CD4-positive, alpha-beta T cell treated with Interleukin-17A for 1 hour (primary cell): ENCODE measurements at places on chromosomes 16 and 17.

GRCh38 chr17:61442136-61442775, 10.0 kb upstream of the TBX4 start:
- DNase-seq, result no peak

DNA sequence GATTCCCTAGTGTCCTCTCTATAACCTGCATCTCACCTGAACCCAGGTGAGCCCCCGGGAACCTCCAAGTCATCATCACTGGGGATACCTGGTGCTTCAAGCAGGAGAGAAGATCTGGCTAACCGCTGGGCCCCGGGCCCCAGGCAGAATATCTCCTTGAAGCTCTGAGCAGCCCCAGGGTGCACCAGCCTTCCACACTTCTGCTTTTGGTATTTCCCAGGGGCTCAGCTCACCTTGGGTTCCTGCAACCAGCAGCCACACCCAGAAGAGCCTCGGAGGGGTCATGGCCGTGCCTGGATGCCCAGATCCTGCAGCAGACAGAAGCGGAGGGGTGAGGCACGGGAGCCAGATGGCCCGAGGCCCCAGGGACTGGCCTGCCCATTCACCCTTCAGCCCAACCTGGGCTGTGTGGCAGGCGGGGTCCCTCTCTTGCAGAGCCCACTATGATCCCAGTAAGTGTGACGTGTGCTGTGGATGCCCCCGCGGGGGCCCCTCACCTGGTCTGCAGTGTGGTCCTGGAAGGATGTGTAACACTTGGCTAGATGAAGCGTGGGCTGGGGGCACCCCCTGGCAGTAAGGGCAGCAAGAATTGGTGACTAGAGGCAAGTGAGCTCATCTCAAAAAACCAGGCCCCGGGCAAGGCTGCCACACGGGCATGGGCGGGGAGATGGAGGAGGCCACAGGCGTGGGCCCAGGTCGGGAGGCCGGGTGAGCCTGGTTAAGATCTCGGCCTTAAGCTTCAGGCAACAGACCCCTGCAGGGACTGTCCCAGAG, 2.6 kb downstream of the LGALS3BP start:
- no peak for DNase-seq

GRCh38 chr16:28873543-28874201, 4.6 kb upstream of the ATP2A1 start:
- peak; percentile 67 for DNase-seq

DNA sequence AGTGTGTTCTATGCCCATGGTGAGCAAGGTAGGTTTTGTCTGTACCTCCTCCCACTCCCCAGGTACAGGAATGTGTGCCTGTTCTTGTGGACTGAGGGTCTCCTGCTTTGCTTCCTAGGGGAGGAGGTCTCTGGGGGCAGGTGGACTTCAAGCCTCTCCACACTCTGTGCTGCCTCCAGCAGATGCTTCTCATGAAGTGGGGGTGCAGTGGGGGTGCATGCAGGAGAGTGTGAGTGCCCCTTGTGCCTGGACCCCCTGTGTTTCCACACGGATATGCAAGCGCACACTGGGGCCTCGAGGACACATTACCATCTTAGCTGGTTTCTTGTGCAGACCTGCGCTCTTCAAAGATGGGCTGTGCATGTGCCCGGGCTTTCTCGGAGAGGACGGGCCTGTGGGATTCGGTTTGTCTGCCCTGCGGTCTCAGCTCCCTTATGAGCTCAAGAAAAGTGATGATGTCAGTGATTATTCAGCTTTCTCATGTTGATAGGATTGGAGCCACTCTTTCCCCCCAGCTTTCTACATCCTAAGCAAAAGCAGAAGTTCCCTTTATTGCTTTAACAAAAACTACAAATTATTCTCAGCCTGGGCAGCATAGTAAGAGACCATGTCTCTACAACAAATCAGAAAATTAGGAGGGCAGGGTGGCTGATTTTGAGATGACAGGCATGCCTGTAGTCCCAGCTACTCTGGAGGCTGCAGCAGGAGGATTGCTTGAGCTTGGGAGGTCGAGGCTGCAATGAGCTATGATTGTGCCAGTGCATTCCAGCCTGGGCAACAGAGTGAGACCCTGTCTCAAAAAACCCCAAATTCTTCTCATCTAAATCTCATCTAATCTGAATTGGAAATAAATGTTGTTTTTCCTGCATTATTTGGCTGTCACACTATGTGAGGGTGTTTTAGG, 86.8 kb downstream of the RPTOR start:
- DNase-seq, result no peak

DNA sequence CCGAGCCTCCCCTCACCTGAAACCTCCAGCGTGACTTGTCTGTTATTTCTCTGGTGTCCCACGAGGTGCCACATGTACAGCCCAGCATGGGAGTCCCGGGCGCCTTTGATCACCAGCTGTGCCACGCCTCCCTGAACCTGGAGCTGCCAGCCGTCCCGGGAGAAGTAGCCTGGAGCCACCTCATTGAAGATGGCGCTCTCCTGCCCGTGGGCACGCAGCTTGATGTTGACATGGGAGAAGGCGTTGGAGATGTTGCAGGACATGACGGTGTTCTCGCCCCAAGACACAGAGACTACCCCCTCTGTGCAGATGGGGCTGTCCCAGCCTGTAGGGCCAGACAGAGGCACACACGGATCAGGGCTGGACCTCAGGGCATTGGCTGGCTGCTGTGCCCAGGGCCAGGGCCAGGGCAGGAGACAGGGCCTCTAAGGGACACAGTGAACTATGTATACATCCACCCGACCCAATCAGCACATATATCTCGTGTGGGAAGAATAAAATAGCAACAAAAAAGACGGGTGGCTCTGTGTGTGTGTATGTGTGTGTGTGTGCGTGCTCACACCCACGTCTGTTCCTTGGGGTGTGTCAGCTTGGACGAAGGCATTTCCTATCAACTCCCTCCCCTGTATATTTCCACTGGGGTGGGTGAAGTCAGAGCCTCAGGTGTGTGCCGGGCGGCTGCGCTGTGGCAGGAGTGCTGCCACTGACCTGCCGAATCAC, 7.3 kb upstream of the CD7 start:
- DNase-seq, result no peak

DNA sequence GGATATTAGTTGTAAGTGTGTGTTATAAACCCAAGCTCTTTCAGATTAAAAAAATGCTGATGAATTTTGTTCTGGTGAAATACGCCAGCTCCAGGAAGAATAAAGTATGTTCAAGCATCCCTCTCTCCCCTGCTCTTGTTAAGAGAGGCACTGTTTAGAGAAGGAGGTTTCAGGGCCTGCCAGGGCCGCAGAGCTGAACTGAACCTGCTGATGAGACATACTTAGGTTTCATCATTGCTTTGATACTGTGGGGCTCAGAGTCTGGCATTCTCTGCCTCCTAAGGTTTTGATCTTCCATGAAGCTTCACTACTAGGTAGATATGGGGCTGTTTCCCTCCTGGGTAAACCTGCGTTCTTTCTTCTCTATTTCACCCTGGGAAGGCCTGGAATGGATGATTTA, 175.3 kb upstream of the FAM20A start:
- no peak for DNase-seq

DNA sequence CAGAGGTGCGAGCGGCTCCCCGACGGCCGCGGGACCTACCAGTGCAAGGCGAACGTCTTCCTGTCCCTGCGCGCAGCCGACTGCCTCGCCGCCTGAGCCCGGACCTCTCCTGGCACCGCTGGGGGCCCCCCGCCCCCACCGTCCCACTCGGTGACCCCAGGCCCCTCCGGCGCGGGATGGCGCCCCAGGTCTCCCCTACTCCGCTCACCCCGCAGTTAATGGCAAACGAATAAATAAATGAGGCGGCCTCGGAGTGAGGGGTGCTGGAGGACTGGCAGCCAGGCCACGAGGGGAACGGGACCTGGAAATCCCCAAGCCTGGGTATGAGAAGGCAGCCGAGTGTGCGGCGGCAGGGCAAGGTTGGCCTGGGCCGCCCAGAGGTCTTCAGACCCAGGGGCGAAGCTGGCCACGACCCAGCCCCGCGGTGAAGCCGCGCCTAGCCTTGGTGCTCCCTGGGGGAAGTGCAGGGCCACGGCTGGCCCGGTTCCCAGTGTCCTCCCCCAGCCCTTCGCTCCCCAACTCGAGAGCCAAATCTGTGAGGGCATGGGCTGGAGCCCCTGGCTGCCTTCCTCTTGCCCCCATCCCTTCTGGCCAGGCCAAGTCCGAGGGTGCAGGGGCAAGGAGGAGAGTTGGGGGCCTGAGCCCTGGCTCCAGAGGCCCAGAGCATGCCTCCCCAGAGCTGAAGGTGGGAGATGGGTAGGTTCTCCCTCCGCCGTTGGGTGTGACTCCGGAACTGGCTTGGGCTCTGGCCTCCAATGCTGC, 796 bp downstream of the NPB start:
- DNase-seq, result no peak

DNA sequence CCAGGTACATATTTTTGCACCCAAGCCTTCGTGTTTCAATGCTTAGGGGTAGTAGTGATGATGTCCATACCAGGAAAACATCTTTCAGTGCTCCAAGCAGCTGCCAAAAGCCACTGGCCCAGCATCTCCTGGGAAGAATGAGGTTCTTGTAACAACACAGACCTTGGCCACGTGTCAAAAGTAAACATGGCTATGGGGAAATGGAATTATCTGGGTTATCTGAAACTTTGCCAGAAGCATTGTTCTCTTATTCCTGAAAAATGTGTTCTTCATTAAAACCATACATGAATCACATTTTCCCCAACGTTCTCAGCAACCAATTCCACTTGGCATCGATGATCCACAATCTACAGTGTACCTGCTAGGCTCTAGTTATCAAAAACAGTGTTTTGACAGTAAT, 524.2 kb upstream of the EEF2KMT start:
- DNase-seq, result no peak

DNA sequence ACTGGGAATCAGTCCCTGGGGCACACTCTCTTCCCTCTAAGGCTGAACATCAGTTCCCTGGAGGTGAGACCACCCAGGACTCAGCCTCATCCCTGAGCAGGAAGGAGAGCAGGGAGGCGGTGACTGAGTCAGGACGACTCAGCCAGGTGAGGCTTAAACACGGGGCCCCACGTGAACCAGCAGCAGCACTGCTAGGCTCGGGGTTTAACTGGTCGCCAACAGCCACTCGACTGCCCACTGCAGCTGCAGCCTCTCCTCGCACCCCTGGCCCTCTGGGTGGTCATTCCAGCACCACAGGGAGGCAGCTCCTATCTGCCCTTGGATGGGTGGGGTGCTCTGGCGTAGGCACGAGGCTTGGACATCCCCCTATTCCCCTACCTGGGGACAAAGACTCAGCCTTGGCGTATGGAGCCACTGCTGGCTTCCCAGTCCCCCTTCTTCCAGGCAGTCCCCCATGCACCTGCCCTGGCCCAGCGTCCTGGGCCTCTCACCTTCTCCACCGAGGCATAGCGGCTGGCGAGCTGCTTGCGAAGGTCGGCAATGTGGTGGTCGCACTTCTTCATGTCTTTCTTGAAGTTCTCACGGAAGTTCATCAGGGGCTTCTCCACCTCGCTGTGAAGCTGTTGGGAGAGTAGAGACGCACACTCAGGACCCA, 21.2 kb upstream of the RCVRN start:
- no peak for DNase-seq

- no peak for DNase-seq
Measured at GRCh38 chr16:86758932-86759331, 180.6 kb downstream of the FOXL1 start.

DNA sequence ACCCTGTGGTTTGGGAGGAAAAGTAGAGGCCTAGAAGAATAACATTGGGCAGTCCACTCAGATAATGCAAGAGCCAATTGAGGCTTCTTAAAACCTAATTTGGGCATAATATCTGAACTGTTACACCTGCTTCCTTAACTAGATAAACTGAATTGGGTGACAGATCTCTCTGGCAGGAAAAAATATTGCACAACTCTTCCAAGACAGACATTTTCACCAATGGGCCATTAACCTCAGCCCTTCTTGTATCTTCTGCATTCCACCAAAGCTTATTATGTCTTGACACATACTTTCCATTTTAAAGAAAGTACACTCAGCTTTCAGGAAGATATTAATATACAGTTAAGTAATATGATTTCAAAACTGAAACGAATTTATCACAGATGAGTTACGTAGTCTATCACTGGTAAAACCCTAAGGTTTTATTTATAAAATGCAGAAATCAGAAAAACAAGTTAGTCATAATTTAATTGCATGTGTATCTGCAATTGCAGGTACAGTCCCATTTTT, 79.9 kb upstream of the MON1B start:
- no peak for DNase-seq

DNA sequence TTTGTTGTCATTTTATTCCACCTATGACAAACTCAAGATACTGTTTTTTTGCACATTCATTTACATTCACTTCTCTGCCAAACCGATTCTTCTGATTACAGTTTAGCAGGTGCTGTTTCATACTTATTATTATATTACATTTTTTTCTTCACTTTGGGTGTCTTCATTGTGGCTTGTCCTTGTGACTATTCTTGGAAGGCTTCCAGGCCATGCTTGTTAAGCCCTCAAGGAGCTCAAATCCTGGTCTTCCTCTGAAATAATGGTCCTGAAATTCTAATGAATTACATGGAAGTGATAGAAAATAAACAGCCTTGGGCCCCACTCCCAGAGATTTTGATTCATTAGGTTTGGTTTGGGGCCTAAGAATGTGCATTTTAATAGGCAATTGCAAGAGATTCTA, 1.4 kb downstream of the KRTAP2-4 start:
- DNase-seq, result no peak

- no peak for DNase-seq
Measured at GRCh38 chr17:47745037-47745380, 12.0 kb downstream of the TBX21 start.

GRCh38 chr17:30207655-30208054, 27.8 kb downstream of the SLC6A4 start:
- no peak for DNase-seq

DNA sequence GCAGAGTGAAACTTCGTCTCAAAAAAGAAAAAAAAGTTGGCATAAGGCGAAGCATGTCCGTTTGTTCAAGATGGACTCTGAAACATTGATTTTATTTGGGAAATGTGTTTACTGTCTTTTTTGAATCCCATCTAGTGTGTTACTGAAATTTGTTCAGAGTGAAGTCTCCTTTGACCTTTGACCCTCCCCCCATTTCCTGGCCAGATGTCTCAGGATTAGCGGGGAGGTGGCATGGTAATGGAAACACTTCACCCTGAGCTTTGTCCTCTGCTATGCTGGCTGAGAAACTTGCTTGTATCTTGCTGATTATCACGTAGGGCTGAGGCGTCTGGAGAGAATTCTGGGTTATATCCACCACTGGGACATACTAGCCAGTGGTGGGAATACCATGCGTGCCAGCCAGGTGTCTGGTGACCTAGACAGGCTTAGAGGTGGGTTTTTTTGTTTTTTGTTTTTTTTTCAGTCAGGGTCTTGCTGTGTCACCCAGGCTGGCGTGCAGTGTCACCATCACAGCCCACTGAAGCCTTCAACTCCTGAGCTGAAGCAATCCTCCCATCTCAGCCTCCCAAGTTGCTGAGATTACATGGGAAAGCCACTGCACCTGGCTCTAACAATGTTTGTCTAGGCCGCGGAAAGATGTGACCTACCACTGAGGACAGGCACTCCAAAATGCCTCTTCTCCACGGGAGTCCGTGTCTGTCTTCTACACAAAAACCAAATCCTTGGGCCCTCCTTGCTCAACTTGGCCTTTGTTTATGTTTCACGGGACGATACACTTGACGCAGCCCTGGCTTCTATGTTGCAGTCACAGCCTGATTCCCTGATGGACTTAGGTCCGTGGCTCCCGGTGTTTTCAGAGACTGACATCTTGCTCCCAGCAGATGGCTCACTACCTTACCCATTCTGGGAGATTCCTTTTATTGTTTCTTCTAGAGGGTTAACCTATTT, 6.6 kb upstream of the GALK1 start:
- DNase-seq, result no peak

- DNase-seq, result no peak
Measured at GRCh38 chr17:49612726-49613125, 37.1 kb downstream of the NXPH3 start.
